ENCODE measurements at places on chromosomes 5 and 9. TPM values are rescaled to one million over a fixed set of nuclear protein-coding genes. Genes with fewer than 3 reads are reported as not detected.

Gene ELL2
- 25.3 TPM for total RNA-seq

- DNase-seq = no peak
Measured at GRCh38 chr9:107361816-107362215, 78.7 kb downstream of the RAD23B start.

DNA sequence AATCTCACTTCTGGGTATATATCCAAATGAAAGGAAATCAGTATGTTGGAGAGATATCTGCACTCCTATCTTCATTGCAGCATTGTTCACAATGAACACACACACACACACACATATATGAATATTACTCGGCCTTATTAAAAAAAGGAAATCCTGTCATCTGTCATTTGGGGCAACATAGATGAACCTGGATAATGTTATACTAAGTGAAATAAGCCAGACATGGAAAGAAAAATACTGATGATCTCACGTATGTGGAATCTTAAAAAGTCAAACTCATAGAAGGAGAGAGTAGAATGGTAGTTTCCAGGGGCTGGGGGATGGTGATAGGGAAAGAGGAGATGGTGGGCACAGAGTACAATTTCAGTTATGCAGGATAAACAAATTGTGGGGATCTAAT, 100.3 kb downstream of the EMB start:
- DNase-seq = no peak

Gene CMBL
- total RNA-seq = 4.5 TPM

DNA sequence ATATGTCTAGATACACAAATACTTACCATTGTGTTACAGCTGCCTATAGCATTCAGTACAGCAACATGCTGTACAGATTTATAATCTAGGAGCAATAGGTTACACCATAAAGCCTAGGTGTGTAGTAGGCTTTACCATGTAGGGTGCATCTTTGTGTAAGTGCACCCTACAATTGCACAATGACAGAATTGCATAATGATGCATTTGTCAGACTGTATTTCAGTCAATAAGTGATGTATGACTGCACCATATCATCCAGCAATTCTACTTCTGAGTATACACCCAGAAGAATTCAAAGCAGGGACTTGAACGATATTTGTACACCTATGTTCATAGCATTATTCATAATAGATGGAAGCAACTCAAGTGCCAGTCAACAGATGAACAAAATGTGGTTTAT, 100.4 kb upstream of the SLC44A1 start:
- no peak for DNase-seq

Gene TAF11L10
- not detected for total RNA-seq

Measured in frontal cortex (tissue), 4 donors.